ENCODE measurements at places on chromosomes 6 and 20.

- peak; percentile 49 for DNase-seq
These were observed 41.2 kb downstream of the TRAF3IP2 start for GRCh38 chr6:111564482-111564945.

DNA sequence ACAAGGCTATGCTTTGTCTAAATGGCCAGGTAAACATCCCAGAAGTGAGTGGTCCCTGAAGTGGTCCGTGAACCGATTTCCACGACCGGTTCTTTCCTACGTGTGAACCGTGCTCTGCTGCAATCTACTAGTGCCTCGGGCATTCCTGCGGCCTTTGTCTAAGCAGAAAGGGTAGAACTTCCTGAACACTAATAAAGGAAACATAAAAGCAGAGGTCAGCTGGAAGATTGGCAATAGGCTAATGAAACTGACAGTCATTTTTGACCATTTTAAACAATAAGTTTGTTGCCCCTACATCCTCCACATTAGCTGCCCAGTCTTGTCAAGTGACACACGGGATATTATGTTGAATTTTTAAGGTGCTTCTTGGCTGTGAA is 410.0 kb downstream of the PLCB1 start:
- no peak for DNase-seq

DNA sequence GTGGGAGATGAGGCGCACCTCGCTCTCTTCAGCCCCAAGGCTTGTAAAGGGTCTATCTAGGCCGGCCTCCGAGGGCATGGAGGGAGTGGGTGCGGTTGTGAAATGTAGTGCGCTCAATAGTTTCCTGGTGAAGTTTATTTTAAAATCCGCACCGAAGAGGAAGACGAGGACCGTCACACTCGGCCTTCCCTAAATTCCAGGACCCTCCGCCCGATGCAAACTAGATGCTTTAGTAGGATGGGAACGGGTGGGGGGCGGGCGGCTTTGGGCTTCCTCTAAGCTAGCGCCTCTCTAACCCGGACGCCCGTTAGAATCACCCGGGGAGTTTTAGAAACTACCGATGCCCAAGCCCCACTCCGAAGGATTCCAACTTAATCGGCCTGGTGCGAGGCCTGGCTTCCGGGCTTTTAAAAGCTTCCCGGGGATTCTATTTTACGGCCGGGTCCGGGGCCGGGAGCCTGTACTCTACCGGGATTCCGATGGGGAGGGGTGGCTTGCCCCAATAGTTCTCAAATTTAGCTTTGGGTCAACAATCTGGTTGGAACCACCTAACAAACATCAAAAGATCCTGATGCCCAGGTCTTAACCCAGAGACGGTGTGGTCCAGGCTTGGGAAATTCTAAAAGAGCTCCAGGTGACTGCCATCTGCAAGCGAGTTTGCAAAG is 548 bp upstream of the BCAS4 start:
- DNase-seq = no peak

- peak; percentile 5 for DNase-seq
These were observed 597.0 kb downstream of the EYS start for GRCh38 chr6:65110031-65110430.

DNA sequence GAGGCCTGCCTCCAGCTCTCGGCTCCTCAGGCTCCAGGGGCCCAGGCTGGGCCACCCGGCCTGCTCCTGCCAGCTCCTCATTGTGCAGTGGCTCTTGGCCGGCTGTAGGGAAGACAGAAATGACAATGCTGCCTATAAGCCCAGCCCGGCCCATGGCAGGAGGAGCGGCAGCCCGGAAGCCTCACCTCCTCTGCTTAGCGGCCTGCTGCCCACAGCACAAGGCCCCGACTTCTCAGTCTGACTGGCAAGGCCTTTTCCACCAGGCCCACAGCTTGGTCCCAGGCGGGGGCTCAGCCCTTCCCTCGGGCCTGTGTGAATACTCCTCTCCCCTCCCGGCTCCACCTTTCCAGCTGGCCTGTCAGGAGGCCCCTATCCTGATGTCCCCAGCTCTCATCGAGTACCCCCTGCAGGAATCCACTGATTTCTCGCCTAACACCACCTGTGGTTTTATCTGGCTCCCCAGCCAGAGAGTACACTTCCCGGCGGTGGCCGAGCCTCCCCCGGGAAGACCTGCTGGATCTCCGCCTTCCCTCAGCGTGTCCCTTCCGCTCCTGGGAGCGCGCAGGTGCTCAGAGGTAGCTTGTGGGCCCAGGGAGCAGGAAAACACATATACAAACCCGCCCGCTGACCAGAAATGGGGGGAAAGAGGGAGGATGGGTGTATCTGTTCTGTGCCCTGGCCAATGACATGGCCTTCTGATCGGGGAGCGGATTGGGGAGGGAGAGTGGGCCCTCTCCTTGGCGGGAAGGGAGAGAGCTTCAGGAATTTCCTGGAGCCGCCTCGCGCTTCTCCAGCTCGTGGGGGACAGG is 963 bp downstream of the DDRGK1 start:
- no peak for DNase-seq

DNA sequence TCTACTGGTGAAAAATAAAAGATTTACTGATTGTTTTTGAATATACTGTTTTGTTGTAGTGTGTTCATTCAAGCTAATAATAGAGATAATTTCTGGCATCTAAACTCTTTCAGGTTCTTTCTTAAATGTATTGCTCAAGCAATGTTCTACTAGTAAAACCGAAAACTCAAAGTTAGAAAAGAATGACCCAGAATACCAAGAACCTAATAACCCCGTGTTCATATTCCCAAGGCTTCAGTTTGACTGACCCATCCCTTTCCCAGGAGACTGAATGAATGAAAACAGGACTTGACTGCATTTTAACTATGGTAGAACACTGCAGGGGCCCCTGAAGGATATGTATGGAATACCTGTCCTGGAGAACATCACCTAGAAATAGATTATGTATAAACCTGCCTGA is 375.3 kb downstream of the MAFB start:
- DNase-seq = no peak
